ENCODE measurements at places on chromosomes 7 and 10.

DNA sequence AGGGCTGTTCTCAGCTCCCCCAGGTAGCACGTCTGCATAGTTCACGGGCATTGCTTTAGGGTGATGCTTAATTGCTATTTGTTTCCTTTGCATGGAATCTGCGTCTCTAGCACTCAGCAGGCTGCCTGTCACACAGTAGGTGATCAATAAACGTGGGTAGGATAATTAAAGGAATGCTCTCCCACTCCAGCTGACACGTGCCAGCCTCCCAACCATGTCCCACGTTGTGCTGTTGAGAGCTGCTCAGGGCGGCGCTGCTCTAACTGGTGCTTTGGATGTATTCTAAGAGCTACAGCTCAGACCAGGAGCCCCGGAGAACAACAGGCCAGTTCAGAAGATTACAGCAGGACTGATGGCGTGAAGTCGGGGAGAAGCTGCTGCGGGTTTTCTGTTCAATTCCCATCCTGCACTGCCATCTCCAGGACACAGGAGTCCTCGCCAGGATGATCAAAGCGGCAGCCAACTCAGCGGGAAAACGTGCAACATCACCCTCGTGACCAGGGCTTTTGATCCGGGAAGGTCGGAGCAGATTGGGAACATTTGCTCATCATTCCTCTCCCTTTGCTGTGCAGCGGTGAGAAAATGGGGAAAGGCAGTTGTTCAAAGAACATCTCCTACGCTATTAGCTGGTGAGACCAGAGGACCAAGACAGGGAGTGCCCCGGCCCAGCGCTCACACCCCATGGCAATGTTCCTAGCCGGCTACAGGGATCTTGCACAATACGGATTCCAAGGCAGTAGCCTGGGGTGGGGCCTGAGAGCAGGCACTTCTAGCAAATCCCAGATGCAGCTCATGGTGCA is 50.5 kb upstream of the FOXK1 start:
- no peak for DNase-seq

GRCh38 chr7:102415685-102416225 is 17.6 kb upstream of the ORAI2 start:
- no peak for DNase-seq

DNA sequence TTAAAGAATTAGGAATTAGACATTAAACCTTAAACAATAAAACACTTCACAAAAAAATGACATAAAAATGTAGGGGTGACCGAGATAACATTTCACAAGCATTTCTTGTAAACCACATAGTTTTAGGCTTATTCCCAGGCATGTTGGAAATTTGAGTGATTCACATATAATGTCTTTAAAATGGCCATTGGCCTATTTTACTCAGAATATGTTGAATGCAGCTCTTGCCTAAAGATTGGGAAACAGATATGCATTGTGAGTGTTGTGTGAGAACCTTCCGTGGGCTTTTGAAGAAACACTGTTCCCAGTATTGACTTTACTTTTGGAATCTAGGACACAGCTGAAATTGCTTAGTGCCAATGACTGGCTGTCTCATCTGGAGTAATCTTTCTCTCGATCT is 79.6 kb downstream of the ARL5B start:
- DNase-seq = no peak

DNA sequence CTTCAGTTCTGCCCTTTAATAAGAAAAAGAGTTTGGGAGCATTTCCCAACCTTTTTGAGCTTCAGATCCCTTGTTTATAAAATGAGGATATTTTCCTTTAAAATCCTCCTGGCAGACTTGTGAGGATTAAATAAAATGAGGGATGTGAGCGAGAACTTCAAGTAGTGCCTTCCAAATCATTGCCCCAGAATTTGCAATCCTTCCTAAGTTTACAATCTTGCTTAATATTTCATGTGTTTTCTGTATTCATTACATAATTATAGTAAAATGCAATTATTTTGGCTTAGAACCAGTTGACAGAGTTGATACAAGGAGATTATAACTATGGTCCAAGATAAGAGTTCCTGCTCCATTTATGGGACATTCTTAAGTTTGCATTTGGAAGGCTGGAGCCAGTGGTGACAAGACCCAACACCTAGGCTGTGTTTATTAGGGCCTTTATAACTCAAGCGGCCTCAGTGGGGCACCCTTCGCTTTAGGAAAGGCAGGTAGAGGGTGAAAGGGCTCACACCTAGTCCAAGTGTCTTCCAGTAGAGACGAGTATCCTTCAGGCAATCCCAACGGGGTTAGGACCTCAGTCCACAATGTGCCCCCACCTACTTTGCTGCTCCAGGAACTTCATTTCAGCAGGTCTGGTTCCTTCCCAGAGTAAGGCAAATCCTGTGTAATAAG is 317.5 kb downstream of the WDR11 start:
- no peak for DNase-seq

DNA sequence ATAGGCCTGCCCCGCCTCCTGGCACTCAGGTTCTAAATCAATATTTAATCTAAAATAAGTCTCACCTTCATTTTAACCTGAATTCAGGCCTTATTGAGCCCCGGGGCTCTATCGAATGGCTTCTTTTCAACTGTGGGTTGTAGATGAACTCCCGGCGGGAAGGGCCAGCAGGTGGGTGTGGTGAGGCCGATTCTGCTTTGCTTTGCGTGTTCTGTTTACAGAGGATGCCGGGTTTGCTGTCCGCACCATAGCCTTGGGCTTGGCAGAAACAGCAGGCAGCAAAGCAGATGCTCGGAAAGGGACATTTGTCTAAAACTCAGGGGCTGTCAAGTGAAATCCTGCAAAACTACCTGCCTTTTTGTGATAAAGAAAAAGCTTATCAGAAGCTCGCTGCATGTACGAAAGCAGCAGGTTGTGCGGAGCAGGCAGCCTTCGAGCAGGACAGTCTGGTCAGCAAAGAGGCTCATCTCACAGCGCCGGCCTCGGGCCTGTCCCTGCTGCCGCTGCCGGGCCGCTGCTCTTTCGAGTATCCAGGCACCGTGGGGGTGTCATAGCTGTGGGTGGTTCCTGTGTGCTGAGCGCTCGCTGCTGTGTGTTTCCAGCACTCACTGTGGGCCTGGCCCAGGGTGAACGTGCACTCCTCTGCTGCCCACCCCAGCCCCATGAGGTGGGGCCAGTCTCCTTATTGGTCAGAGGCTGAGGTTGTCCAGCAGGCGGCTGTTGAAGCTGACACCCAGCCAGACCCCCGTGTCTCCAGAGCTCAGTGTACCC is 434.8 kb upstream of the FOXK1 start:
- no peak for DNase-seq

DNA sequence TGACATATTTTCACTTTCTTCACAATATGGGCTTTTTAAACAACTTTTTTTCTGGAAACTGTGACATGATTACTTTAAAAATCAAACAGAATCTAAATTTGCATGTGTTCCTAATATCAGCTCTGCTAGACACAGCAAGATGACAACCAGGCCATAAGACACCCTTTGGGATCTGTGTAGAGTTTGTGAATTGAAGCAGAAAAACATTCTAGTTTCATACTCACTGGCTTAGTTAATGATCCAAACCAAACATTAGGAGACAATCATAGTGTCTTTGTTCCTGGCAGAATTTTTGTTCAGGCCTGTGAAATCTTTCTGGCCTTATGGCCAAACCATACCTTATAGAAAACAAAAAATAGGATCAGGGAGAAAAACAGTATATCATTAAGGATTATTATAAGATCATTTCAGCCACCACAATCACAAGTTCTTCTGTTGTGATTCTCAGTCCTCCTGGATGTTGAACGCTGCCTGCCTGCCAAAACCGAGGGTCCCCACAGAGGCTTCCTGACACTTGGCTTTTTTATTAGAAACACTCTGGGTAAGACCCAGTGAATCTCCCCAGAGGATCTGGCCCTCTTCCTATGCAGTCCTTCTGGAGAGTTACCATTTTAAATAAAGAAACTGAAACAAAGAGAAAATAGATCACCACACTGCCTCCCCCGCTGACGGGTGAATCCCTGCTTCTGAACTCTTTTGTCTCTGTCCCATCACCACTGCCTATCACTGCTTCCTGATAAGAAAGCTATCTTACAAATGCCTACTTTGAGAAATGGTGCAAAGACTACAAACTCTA is 79.2 kb upstream of the PPP1R3C start:
- DNase-seq = no peak

DNA sequence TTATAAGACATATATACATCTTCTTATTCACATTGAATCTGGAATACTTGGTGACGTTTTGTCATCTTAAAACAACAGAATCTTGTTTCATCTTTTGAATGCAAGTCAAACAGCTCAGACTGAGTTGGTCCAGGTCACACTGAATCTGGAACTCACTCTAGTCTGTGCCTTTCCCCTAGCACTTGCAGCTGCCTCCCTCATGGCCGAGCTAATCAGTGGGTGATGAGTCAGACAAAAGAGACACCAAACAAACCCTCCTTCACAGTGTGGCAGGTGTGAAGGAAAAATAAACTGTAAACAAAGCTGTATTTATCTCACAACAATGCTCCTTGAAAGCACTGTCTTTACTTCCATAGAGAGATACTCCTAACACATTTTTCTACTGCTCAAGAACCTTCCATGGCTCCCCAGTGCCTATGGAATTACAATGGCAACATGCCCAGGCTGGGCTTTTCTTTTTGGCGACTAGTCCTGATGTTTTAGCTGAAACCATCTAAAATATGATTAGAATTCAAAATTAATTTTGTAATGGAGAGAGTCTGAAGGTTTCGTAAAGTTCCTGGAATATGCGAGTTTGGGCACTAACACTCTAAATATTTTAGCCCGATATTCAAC is 140.0 kb downstream of the ZNF365 start:
- no peak for DNase-seq

DNA sequence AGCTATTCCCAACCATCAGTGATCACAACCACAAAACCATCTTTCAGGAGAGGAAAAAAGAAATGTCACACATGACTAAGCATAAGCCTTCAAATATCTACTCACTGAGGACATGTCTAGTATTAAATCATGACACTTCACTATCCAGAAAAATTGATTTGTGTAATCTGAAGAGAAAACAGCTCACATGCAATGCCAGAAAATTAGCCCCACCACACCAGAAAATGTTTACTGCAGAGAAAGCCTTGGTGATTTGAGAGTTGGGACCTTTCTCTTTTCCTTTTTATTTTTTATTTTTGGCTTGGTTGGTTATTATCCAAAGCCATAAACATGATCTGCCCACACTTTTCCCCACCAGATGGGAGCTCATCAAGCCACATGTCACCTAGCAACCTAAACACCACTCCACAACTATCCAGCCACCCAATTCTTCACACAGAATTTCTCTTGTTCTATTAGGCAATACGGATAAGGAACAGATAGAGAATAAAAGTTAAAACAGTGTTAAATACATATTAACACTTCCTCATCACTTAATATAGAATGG is 3.1 kb downstream of the PARD3 start:
- DNase-seq = no peak

DNA sequence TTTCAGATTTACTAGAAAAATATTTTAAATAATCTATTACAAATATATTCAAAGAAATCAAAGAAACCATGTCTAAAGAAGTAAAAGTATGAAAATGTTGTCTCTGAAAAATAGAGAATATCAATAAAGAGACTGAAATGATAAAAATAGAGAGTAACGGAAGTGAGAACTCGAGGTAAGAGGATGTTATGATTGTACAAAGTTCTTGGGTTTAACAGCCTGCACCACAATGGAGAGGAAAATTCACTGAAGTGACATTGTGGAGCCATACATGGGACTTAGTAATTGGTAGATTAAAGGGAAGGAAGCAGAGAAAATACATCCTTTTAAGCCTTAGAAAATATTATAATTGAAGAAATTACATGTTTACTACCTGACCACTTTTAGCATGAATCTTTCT is 77.9 kb downstream of the THSD7A start:
- DNase-seq = no peak

- no peak for DNase-seq
These were observed 50.9 kb upstream of the SGMS1 start for GRCh38 chr10:50674469-50675254.

GRCh38 chr7:102294589-102294988 is 7.9 kb downstream of the SH2B2 start:
- no peak for DNase-seq

DNA sequence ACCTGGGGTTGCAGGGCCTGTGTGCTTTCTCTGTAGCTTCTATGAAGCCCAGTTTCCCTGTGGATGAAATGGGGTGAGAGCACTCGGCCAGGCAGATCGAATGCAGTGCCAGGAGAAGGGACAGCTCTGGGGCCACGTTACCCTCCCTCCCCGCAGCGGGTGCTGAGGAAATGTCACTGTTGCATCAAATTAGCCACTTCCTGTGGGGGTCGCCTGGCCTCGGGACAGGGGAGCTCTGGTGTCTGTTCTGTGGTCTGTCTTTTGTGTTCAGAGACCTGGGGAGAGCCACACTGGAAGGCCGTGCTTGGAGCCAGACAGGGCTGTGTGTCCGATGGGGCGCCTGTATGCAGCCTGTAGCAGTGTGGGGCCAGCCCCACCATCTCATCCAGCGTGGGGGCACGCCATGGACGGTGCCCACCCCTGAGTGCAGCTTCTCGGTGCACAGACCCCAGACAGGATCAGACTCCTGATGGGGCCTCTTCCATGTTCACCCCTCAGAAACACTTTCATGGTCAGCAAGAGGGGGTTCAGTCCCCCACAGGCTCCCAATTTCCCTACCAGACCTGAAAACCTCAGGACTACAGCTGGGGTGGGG is 13.6 kb downstream of the TTYH3 start:
- DNase-seq = peak; percentile 83
